ENCODE measurements at places on chromosomes 4 and X. TPM values are rescaled to one million over a fixed set of nuclear protein-coding genes. Genes with fewer than 3 reads are reported as not detected.

UBE2A gene
- 28.9 TPM for total RNA-seq

TNIP3 gene
- total RNA-seq: not detected

IDS gene
- total RNA-seq: 29.2 TPM

NAA11 gene
- not detected for total RNA-seq

TKTL2 gene
- not detected for total RNA-seq

ADRA2C gene
- total RNA-seq: not detected

Data from airway epithelial cell (primary cell).